ENCODE measurements at places on chromosomes 12 and 14. TPM values are rescaled to one million over a fixed set of nuclear protein-coding genes. Genes with fewer than 3 reads are reported as not detected.

Gene SYCP3
- not detected for total RNA-seq

Gene STAC3
- total RNA-seq = 5.7 TPM

DNA sequence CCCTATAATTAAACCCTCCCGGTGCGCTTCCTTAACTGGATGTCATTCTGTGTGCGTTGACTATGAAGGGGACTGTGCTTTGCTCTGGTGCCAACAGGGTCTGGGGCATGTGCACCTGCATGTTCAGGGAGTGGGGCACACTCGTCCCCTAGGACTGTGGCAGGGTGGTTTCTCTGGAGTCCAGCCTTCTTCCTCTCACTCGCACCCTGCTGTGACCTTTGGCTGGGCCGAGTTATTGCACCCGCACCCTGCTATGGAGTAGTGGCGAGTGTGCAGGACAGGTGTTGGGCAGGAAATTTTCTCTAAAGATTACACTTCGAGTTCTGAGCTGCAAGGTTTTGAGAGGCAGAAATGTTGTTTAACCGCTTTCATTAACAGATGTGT, 138.9 kb downstream of the PLXNC1 start:
- DNase-seq = no peak

Gene NUP107
- 22.9 TPM for total RNA-seq

DNA sequence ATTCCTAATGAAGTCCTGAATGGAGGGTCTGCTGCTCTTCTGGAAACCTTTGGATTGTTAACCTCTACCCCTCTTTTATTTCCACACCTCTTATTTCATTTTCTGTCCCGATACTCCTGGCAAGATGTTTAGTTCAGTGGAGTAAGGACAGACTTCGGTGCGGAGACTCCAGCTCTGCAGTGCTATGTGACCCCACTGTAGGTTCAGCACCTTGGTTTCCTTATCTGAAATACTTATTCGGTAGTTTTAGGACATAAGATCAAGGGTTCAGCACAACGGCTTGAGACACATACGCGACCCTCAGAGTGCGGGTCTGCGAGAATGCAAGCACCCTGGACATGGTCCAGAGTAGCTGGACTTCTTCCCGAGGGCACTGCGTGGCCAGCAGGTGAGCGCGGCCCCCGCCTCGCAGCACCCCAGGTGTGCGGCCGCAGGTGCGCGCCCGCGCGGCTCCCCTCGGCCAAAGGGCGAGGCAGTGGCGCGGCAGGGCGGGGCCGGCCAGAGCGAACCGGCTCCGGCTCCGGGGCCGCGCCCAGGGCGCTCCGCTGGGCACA, 465 bp upstream of the FGD4 start:
- DNase-seq = no peak

Data from heart left ventricle (tissue), 16 donors.